ENCODE measurements at places on chromosomes 11 and 22.
A peak's percentile ranks its signal among the peaks of the same experiment; 100 is the strongest.

DNA sequence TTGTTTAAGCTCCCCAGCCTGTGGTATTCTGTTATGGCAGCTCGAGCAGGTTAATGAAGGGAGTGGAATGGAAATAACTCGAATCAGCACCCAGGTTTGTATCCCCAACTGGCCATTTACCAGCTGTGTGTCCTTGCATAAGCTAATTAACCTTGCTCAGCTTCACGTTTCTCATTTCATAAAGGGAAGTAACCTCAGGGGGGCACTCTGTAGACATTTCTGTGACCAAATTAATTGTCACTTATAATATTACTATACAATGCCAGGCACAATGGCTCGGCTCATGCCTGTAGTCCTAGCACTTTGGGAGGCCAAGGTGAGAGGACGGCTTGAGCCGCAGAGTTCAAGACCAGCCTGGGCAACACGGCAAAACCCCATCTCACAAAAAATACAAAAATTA lies 13.8 kb downstream of the ADA2 start:
- no peak for DNase-seq

DNA sequence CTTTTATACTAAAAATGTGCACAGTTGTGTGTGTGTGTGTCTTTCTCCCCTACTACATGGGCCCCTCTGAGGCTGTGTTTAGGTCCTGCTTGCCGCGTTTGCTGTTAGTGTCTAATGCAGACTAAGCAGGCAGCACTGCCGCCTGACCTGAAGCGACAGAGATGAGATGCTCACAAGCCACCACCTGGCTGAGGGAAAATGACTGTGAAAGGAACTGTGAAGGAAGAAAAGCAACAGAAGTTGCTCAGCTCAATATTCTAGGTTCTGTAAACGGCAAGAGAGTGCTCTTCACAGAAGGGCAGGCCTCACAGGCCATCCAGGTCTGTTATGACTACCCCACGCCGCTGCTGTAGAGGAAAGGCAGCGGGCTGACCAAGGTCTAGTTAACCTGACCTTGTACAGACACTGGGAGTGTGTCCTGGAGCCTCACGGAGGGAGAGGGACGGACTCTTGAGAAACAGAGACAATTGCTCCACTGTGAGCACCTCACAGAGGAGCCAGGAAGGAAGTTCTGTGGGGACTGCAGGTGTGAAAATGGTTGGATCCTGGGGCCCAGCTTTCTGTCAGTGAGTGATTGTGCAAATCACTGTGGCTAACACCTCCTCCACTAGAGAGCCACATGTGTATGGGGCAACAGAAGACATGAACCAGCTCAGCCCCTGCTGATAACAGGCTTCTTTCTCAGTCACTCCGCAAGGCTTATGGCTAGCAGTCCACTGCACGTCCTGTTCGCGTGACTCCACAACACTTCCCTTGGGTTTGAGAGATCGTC lies 31.3 kb upstream of the YPEL1 start:
- DNase-seq = no peak

- no peak for DNase-seq
These were observed 77.5 kb upstream of the PHOX2A start for GRCh38 chr11:72321381-72321996.

DNA sequence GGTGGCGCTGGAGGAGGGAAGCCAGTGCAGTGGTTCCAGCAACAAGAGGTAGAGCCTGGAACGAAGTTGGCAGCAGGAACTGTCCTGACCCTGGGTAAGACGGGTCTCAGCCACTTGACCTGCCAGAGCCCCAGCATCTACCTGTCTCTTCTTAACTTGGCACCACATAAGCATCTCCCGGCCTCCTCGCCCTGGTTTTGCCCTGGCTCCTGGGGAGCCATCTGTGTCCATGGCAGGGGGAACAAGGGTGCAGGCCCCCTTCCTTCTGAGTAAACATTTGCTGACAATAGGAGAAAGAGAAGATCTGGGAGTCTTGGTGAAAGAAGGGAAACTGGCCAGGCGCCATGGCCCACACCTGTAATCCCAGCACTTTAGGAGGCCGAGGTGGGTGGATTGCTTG lies 12.8 kb downstream of the P2RY2 start:
- no peak for DNase-seq

DNA sequence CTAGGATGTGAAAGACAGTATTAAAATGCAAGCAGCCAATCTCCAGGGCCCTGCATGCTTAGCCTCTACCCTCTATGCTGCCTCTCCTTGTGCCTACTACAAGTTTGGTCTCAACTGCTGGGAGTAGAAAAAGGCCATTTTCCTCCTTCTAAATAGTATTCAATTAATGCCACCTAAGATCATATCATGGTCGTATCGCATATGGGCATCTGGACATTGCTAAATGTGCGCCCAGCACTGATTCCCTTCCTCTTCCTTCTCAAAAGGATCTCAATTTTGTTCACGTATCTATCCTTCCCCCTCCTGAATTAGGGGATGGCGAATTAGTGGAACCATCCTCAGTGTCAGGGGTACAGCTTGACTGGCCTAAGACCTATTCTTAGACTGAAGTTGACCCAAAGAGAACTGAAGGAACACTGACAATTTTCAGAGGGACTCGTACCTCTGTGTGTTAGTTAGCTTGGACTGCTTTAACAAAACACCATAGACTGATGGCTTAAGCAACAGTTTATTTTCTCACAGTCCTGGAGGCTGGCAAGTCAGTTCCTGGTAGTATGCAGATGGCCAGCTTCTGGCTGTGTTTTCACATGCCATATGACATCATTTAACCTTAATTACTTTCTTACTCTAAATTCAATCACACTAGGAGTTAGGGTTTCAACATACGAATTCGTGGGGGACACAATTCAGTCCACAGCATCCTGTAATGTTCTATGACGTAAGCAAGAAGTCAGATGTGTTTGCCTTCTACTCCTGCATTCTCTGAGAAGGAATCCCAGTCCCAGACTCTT lies 8.5 kb upstream of the NUP50 start:
- peak; percentile 68 for DNase-seq

- no peak for DNase-seq
These were observed 176.2 kb downstream of the BUD13 start for GRCh38 chr11:116596346-116597260.

GRCh38 chr22:47850644-47851151 lies 1088.2 kb downstream of the TBC1D22A start:
- DNase-seq = no peak

DNA sequence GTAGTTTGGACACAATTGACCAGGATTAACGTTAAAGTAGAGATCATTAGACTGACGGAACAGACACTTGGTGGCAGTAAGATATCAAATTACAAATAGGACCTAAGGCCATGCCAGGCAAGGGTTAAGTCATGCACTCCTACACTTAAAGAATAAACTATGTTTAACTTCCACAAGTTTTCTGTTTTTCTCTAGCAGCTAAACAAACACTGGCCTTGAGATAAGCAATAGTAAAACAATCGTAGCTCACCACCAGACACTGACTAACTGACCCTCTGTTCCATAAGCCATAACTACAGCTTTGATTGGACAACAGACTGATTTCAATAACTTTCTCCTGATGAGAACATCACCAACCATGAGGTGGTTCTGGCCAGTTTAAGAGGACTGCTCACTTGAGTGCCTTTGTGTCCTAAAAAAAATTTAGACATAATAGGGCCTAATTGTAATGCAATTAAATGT lies 2.0 kb upstream of the CEP126 start:
- no peak for DNase-seq

DNA sequence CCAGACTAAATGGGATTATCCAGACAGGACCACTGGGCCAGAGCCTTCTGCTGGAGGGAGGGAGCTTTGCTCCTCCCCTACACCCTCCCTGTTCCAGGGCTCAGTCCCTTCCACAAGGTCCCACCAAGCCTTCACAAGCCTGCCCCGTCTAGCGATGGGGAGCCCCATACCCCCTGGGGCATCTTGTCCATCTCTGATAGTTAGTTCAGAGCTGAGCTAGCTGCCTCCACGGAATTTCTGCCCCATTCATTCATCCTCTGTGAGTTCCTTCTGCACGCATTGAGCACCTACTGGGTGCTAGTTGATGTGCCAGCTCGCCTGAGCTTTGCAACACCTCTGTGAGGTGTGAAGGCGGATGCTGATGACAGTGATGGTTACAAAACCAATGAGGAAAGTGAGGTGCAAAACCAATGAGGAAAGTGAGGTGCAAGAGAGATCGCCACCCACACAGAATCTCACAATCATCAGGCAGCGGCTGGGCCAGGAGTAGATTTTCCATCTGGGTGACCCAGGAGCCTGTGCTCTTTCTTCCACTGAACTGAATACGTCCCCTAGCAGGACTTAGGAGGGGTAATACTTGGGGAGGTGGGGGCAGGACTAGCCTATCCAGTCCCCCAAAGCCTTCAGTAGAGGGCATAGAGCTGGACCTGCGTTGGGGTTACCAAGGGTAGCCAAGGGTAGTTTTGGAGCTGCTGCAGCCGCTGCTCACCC lies 21.5 kb upstream of the CBX7 start:
- DNase-seq = no peak

DNA sequence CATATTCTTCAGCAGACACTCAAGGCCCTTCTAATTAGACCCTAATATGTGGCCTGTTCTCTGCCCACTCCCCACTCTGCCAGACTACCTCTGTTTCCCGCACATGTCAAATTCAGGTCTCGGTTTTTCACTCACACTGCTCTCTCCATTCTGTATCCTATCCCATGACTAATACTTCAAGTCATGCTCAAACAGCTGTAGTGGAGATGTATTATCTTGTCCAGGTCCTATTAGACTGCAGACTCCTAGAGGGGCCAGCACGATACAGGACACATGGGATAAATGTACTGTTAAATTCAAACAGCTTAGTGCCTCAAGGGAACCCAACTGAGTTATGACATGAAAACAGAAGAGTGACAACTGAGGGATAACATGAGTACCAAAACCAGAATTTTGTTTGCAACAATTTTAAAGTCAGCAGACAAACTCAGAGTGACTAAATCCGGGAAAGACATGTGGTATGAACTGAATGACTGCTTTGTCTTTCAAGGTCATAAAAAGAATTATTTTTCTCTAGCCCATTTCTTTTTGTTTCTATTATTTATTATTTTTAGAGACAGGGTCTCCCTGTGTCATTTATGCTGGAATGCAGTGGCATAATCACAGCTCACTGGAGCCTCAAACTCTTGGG lies 20.5 kb downstream of the ATP6V1E1 start:
- DNase-seq = no peak
